ENCODE measurements at places on chromosomes 7 and 10.

GRCh38 chr10:115045499-115045898 lies 47.7 kb upstream of the ATRNL1 start:
- DNase-seq = no peak

DNA sequence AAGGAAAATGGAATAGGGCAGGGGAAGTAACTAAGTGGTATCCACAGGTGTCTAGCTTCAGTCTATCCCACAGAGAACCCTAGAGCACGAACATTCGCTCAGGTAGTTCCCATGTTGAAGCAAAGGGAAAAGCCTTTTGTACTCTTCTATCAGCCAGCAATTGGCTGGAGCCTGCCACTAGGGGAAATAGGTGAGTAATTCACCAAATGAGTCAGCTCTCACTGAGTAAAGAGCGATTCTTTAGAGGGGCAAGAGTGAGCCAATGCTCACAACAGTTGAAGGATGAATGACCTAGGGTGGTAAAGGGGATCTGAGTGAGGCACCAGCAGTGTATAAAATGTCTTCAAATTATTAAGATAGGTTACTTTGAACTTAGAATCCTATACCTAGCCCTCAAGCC lies 94.1 kb upstream of the ZNF800 start:
- DNase-seq = no peak

DNA sequence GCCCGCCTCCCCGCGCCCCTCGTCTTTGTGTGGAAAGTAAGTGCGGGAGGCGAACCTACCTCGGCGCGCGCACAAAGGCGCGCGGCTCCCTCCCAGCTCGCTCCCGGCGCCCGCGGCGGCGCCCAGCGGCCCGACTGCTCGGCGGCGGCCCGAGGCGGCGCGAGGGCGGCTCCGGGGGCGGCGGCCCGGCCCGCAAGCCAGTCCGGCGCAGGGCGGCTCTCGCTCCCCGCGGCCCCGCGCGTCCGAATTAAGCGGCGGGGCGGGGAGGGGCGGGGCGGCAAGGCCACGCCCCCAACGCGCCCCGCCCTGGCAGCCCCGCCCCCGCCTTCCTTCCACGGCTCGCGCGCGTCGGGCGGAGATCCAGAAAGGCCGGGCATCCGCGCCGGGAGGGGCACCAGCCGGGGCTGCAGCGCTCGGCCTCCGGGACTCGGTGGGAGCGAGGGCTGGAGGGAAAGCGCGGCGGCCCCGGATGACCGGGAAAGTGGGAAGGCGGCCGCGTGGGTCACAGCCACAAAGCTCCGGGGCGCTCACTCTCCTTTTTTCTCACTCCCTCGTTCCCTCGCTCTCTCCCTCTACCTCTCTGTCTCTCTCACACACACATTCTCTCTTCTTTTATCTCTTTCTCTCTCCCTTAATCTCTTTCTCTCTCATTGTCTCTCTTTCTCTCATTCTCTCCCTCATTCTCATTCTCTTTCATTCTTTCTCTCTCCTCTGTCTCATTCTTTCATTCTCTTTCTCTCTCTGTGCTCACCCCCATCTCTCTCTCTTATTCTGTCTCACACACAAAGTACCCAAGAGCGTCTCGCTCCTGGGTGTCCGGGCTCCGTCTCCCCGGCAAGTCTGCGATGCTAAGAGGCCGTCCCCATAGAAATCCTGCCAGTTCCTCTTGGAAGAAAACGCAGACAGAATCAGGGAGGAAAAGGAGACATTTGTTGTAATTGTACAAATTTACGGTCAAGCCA lies 170.2 kb downstream of the FAM107B start:
- DNase-seq = peak; percentile 95

DNA sequence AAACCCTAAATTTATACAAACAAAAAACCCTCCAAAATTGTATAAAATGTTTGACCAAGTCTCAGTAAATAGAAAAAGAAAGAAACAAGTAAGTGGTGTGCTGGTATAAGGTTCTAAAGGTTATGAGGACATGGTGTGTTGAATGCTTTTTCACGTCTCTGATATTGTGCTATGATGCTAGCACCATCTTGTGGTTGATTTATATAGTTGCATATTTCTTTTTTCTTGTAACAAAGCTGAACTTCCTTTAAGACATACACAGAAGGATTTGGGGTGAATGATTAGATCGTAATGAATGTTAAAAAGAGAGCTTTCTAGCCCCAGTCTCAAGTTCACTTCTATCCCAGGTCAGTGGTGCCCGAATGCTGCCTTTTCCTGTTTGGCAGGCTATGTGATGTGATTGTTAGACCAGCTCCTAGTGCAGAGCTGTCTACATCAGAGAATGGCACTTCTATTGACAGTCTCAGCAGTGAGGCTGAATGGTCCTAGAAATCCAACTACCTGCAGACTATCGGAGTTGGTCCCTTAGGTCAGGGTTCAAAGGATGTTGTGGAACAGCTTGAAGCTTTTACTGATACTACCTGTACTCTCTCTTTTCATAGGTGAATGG lies 25.0 kb downstream of the VTI1A start:
- DNase-seq = no peak

DNA sequence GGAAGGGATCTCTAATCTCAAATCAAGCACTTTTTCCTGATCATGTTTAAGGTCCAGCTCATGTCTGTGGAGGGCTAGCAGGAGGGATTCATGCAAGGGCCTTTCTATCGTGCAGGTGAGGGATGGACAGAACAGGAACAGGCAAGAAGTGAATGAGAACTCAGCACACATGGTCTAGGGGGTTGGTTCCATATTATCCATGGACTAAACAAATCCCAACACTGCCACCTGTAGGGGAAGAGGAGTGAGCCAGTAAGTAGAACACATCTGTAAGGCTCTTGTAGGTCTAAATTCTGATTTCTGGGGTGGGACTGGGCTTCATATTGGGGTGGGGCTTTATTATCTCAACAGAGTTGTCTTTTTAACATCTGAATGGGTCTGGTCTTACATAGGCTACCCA lies 138.0 kb upstream of the TARP start:
- DNase-seq = no peak

GRCh38 chr7:107035446-107035845 lies 9.1 kb upstream of the PRKAR2B start:
- DNase-seq = no peak
